ENCODE measurements at places on chromosomes 13 and 19.

DNA sequence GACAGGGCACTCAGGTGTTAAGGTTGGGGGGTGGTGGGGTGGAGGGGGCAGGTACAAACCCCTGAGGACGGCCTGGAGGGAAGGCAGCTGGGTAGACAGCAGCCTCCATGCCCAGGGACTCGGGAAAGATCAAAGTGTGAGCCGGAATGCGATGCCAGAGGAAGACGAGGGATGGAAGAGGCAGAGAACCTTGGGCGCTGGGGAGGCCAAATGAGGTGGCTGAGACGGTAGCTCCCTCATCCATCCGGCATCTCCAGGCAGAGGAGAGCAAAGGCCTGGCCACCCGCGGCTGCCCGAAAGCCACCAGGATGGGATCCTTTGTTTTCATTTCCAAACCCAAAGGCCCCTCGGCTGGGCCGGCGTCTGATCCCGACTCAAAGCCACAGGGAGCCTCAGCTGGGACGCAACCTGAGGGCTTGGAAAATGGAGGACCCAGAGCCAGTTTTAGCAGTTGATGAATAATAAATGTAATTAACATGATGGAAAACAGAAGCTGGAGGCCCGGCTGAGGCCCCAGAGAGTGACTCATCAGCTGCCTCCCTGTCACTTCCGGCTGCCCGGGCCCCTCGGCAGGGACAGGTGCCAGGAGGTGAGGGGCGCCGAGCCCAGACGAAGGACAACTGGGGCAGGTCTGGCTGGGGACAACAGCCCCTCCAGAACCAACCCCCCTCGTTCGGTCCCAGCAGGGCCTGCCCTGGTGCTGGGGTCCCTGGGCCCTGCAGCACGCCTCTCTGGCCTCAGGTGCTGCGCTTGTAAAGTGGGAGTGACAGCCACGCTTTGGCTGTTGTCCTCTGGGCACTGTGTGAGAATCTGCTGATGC is 61.6 kb downstream of the CEBPG start:
- peak; percentile 3 for DNase-seq

GRCh38 chr19:16436780-16437332 is 34.9 kb downstream of the EPS15L1 start:
- no peak for DNase-seq

DNA sequence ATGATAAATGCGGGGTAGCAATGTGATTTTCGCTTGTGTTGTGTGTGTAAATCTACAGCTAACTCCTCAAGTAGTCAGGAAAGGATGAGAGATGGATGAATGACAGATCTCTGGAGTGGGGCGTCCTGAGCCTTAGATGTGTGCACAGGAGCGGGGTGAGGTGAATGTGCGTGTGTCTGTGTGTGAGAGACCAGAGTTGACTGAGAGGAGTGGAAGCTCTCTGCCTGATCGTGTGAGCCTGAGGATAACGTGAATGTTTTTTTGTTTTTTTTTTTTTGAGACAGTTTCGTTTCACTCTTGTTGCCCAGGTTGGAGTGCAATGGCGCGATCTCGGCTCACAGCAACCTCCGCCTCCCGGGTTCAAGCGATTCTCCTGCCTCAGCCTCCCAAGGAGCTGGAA is 805 bp downstream of the ZNF461 start:
- DNase-seq = no peak

DNA sequence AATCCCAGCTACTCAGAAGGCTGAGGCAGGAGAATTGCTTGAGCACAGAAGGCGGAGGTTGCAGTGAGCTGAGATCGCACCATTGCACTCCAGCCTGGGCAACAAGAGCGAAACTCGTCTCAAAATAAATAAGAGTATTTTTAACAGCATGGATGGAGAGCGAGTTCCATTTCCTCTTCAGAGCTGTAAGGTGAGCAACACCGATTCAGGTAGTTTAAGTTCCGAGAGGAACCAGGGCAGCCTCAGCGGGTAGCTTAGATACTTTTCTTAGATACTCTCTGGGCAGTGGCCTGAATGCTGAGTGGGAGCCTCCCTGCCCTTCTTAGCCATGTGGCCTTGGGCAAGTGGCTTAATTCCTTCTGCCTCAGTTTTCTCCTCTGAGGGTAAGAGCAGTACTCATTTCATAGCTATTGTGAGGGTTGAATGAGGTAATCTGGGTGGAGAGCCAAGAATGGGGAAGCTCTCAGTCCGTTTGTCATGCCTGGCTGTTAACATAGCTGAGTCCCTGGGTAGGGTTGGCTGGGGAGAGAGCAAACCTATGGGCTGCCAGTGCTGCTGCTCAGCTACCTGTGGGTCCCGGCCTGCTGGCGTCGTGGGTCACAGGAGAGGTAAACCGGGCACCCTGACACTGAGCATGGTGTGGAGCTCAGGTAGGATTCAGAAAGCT is 4.1 kb downstream of the ATP11A start:
- DNase-seq = no peak
